ENCODE measurements at places on chromosomes 3 and 15. TPM values are rescaled to one million over a fixed set of nuclear protein-coding genes. Genes with fewer than 3 reads are reported as not detected.

Gene AADACL2
- not detected for total RNA-seq

Gene PHLDB2
- 2.5 TPM for total RNA-seq

Gene ZMYND10
- 1.2 TPM for total RNA-seq

- no peaks in the 10 kb centered on the region for H3K4me1 ChIP-seq
- H3K27me3 ChIP-seq = no peaks in the 10 kb centered on the region
- DNase-seq = no peak
Measured at GRCh38 chr3:68239542-68239941, 585.1 kb upstream of the SUCLG2 start.

GRCh38 chr15:90028376-90028944 lies 27.3 kb downstream of the ZNF710 start:
- H3K27ac ChIP-seq = no peak overlapping the region
- DNase-seq = no peak
- peaks cover 14% of the 10 kb centered on the region for H3K36me3 ChIP-seq
- no peaks in the 10 kb centered on the region for H3K27me3 ChIP-seq
- H3K4me3 ChIP-seq = no peak overlapping the region
- H3K4me1 ChIP-seq = peaks cover 43% of the 10 kb centered on the region

DNA sequence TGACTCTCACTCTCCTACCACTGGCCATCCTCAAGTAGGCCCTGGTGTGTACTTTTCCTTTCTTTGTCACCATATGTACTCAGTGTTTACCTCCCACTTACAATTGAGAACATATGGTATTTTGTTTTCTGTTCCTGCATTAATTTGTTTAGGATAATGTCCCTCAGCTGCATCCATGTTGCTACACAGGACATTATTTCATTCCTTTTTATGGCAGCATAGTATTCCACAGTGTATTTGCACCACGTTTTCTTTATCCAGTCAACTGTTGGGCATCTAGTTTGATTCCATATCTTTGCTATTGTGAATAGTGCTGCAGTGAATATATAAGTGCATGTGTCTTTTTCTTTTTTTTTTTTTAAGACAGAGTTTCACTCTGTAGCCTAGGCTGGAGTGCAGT lies 126.2 kb downstream of the GALK2 start:
- H3K4me3 ChIP-seq = no peak overlapping the region
- peaks cover 10% of the 10 kb centered on the region for H3K4me1 ChIP-seq
- H3K27me3 ChIP-seq = no peaks in the 10 kb centered on the region

- peaks cover 4% of the 10 kb centered on the region for H3K4me1 ChIP-seq
- H3K36me3 ChIP-seq = no peaks in the 10 kb centered on the region
- no peak overlapping the region for H3K4me3 ChIP-seq
- no peak overlapping the region for H3K27ac ChIP-seq
Measured at GRCh38 chr3:129520960-129521359, 7.5 kb upstream of the RHO start.

DNA sequence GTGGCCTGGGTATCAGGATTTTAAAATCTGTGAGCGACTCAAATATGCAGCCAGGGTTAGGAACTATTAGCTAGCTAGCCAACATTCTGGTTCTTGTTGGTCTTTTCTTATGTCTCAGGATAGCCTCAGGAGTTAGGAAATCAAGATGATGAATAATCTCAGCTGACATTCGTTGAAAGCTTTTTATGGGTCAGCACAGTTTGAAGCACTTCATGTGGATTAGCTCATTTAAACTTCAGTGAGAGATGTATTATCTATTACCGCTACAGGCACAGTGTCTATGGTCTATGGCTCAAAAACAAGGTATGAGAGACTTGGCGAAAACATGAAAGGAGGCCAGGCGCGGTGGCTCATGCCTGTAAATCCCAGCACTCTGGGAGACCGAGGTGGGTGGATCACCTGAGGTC lies 187.5 kb upstream of the THRB start:
- no peak overlapping the region for H3K4me3 ChIP-seq
- H3K36me3 ChIP-seq = no peaks in the 10 kb centered on the region
- no peak overlapping the region for H3K27ac ChIP-seq

Measured in activated T-cell treated with anti-CD3 and anti-CD28 coated beads, Interleukin-2, amount 50 U/mL, for 72 hours (primary cell).